ENCODE measurements at places on chromosomes 1 and 21.
A peak's percentile ranks its signal among the peaks of the same experiment; 100 is the strongest.

DNA sequence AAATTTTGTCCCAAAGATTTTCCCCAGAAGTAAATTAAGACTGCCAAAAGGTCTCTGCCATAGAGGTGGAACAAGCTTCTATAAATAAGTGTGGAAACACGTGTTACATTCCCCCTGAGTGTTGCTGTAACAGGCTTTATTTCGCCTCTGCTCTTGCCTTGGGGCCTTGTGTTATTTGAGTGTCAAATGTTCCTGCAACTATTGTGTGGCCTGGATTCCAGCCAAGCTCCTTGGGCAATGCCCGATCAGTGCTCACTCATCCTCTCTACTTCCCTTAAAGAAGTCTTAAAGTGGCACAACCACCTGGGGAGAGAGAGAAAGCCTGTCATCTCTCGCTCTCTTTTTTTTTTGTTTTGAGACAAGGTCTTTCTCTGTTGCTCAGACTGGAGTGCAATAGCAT is 156.7 kb downstream of the NR5A2 start:
- DNase-seq, result peak; percentile 40

GRCh38 chr1:17520473-17521319 is 18.8 kb upstream of the ARHGEF10L start:
- DNase-seq, result no peak

DNA sequence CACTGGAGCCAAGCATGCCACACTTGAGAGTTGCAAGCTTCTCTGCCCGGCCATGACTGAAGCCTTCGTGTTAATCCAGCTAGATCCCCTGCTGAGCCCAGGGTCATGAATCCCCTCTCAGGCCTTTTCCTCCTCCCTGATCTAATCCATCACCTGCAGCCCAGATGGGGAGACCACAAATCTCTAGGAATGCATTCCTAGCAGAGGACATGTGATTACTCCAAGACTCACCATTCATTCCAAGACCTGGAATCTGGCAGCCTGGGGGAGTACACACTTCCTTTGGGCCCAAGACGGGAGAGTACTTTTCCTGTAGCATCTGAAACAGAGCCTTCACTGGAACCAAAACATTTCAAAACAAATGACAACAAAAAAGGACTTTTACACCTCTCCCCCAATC is 269.3 kb upstream of the NFIA start:
- DNase-seq, result no peak

DNA sequence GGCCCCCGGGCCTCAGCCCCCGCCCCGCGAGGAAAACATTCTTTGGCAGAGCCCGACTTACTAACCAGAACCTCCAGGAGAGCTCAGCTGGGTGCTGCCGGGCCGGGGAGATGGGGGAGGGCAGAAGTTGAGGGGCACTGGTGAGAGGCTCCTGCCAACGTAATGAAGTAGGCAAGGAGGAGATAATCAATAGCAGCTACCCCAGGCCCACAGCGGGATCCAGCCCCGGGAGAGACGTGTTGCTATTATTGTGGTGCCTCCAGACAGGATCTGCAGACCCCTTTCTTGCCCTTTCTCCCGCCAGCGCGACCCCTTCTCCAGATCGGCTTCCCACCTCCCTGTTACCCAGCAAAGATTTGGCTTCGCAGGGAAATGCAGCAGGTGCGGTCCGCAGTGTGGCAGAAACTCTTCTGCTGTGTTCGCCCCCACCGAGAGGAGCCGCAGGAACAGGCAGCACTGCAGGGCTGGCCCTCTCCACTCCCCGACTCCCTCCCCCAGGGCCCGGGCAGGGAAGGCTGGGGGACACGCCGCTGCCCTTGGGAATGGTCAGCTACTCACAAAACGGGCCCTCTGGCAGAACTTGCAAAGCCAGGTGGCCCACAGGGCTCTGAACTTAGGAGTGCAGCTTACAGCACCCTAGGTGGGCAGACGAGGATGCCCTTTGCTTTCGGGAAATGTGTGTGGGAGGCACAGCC is 1.5 kb upstream of the KCNA2 start:
- DNase-seq, result no peak

DNA sequence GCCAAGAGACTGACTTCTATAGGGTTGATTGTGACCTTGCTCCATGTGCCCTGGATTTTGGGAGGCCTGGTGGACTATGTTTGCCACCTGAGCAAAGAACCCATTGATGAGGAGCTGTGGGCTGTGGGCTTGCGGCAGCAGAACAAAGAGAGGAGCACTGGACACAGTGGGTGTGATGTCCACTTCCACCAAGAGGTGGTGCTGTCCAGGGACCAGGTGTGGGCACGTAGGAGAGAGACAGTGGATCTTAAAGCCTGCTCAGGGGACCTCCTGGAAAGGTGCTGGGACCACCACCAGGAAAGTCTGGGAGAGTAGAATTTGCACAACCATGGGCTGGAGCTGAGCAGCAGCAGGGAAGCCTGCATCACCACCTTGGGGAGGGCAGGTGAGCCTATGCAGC is 106.7 kb upstream of the ETS2 start:
- no peak for DNase-seq

DNA sequence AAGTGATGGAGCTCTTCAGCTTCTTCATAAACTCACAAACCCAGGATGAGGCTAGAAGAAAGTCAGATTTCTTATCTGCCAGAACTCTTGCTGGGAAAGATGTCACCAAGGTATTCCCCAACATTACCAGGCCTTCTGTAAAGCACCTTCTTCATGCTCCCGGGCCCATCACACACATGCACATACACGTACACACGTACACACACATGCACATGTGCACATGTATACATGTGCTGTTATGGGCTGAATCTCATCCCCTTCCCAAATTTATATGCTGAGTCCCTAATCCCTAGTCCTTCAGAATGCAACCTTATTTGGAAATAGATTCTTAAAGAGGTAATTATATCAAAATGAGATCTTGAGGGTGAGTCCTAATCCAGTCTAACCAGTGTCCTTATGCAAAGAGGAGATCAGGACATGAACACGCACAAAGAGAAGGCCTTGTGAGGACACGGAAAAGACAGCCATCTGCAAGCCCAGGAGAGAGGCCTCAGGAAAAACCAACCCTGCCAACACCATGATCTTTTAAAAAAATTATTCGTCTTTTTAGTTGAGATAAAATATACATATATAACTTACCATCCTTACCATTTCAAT is 76.4 kb upstream of the LYST start:
- DNase-seq, result no peak

- no peak for DNase-seq
Observed at GRCh38 chr1:201530741-201531531, 8.0 kb upstream of the NAV1 start.

DNA sequence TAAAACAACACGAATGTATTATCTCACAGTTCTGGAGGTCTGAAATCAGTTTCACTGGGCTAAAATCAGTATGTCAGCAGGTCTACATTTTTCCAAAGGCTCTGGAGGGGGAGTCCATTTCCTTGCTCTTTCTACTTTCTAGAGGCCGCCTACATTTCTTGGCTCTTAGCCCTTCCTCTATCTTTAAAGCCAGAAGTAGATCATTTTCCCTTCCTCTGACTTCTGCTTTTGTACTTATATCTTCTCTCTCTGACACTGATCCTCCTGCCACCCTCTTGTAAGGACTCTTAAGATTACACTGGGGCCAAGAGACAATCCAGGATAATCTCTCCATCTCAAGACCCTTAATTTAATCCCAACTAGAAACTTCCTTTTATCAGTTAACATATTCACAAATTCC is 41.4 kb downstream of the MSH4 start:
- DNase-seq, result no peak

DNA sequence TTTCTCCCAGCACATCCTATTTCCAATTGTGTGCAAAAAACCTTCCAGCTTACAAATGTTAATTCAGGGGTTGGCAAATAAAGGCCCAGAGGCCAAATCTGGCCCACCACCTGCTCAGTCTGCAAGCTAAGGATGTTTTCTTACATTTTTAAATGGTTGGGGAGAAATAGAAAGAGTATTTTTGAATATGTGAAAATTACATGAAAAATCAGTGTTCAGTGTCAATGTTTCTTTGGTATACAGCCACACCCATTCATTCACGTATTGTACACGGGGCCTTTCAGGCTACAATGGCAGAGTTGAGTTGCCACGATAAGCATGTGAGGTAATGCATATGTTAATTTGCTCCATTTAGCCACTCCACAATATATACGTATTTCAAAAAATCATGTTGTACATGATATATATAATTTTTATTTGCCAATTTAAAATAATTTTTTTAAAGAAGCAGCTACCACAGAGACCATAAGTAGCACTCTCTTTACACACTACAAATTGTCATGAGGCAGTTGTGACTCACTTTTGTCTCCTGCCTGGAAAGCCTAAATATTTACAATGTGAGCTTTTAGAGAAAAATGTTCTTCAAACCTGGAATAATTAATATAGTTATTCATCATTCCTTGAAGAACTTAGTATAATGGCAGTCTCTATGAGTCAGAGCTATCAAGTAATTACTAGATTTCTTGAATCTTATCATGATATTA is 189.6 kb downstream of the SMYD3 start:
- no peak for DNase-seq

DNA sequence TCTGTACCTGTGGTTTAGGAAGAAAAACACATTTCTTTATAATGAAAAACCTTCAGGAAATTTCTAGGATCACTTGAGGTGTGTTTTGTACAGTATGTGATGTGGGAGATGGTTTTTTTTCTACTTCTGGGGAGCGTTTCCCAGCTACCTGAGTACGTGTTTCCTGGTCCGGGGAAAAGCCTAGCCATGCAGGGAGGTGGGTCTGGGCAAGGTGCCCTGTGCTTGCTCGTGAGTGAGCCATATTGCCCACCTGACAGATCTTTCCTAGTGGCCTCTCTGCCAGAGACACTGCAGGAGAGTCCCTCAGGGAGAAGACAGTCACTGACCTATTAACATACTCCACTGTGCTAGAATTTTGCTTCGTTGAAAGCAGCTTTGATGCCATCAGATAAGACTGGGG is 41.3 kb downstream of the TRPM2 start:
- no peak for DNase-seq

GRCh38 chr1:224333939-224334786 is 4.2 kb upstream of the NVL start:
- DNase-seq, result no peak

GRCh38 chr1:244773513-244773912 is 61.9 kb upstream of the COX20 start:
- no peak for DNase-seq

GRCh38 chr21:36658926-36659325 is 40.0 kb upstream of the SIM2 start:
- DNase-seq, result no peak

DNA sequence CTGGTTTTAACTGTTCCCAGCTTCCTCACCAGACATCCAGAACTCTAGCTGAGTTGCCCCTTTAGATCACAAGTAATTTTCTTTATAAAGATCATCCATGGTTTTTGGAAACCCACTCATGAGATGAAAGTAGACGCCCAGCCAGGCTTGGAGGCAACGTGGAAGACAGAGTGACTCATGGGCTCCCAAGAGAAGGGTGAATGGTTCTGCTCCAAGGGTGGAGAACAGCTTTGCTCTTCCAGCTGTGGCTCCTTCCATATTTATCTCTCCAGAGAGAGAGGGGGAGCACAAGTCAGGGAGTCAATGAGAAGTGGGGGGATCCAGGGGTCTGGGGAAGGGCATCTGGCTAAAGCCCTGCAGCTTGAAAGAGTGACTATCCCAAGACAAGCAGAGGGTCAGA is 13.8 kb downstream of the FAM78B start:
- DNase-seq, result no peak

- no peak for DNase-seq
Observed at GRCh38 chr1:90187323-90187585, 192.3 kb downstream of the ZNF326 start.

- DNase-seq, result no peak
Observed at GRCh38 chr1:113027449-113027848, 45.5 kb upstream of the LRIG2 start.

GRCh38 chr1:31932491-31933316 is 5.5 kb downstream of the PTP4A2 start:
- DNase-seq, result no peak

GRCh38 chr1:121558514-121558913 is 373.7 kb downstream of the SRGAP2C start:
- DNase-seq, result no peak

DNA sequence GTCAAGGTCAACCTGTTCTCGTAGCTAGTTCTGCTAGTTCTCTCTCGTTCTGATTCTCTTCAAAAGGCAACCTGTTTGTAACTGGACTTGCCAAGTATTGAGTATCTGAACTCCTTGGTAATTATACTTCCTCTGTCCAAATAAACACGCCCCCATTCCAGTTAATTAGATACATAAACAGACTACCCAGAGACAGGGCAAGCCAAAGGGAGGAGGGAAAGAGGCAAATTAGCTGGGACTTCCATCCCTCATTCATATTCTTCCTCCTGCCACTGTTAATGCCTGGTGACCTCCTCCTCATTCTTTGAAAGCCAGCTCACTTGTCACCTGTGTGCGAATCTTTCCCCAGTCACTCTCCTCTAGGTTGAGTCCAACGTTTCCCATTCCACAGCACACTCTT is 62.9 kb downstream of the LPAR3 start:
- no peak for DNase-seq

DNA sequence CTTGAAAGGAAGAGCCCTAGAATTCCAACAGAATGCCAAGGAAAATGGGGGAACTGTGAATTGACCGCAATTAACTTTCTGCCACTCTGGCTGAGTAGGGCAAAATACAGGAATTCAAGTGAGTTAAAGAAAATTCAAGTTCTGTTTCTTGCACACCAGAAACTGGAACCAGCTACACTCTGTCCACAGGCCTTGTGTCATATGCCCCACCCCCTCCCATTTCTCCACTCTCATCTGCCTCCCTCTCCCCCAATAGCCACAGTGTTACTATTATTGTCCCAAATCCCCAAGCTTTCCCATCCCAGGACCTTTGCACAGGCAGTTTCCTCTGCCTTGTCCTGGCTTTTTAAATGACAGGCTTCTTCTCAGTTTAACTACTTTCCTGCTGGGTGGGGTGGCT is 4.3 kb upstream of the STK40 start:
- no peak for DNase-seq

Measured in NCI-H187 (cell line).